ENCODE measurements at places on chromosomes 3 and 15.

DNA sequence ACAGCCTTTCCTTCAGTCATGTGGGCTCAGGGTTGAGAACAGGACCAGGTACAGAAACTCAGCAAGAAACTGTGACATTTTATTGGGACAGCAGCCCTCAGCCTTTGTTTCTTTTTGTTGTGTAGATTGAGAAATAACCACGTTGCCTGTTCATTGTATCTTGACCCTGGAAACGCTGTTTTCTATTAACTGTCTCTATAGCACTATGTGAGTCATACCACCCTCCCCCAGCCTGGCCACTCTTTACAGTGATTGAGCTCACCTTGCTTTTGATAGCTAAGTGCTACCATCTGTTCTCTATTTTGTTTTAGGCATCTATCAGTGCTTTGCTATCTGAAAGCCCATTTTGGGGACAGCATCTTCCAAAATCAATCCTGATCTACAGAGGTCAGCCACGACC lies 127.9 kb downstream of the CD47 start:
- no peak for DNase-seq

DNA sequence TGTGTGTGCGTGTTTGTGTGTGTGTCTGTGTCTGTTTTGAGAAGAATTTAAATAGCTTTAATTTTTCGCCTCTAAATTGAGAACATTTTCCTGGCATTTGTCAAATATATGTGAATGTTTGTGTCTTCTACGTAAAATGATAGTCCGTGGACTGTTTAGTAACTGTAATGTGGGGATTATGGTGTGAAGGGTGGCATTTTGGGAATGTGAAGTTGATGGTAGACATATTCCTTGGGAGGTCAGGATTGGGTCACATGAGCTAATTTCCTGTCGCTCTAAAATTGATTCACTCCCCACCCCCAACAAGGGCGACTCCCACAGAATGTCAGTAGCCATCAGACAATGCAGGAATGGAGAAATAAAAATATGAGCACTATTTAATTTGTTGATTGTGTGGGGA lies 107.3 kb downstream of the ITPR1 start:
- DNase-seq, result no peak

GRCh38 chr3:183142199-183142598 lies 20.3 kb downstream of the LAMP3 start:
- no peak for DNase-seq

DNA sequence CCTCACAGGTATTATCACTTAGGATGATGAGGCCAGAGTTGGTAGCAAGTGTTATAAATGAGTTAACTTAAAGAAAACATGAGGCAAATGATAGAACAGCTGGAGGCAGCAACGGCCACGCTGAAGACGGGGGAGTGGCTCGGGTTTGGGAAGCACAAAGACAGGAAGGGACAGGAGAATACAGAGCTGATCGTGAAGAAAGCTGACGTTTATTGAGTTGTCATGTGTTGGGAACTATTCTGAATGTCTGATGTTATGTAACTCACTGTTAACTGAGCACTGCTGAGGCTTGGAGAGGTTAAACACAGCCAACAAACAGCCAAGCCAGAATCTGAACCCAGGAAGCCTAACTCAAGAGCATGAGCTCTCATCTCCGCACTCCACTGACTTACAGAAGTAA lies 42.3 kb downstream of the FGD5 start:
- no peak for DNase-seq

DNA sequence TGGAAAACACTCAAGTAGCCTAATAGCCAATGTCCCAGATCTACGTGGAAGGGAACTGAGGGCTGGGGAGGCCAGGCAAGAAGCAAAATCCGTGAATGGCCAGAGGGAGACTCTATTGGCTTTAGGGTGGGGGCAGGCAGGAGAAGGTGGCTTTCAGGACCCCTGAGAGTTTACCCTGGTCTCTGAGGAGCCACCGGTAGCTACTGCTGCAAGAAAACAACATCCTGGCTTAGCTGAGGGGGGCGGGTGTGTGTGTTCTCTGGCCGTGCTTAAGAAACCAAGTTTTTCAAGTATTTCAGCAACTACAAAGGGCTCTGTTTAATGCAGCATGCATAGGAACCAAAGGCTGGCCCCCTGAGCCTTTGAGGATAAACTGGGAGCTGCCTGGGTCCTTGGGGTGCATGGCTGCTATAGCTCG lies 47.6 kb upstream of the TRPM1 start:
- no peak for DNase-seq

Measured in WTC11 (cell line).